ENCODE measurements at places on chromosomes 7 and 10. TPM values are rescaled to one million over a fixed set of nuclear protein-coding genes. Genes with fewer than 3 reads are reported as not detected.

The EPHB4 gene
- total RNA-seq: 2.7 TPM

DNA sequence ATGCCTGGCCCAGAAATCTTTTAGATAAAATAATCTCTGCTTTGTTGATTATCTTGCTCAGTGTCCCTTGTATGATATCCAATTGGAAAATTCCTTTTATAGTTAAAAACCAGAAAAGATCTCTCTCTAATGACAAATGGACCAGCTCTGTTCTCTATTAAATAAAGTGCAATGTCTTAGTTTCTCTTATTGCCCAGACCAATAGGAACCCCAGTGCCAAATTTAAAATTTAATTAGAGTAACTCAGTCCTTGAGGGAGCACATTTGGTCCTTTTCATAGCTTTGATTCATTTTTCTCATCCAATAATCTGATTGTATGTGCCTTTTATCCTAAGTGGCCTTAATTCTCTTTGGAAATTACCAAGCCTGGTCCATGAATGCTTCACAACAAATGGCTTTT lies 158.9 kb upstream of the FOXK1 start:
- no peak for DNase-seq

- no peak for DNase-seq
These were observed 594.2 kb downstream of the CALN1 start for GRCh38 chr7:71817916-71818315.

GRCh38 chr10:91880310-91880709 lies 29.0 kb downstream of the FGFBP3 start:
- no peak for DNase-seq

The ACTA2 gene
- 8.9 TPM for total RNA-seq

The CTAGE8 gene
- 2.0 TPM for total RNA-seq

DNA sequence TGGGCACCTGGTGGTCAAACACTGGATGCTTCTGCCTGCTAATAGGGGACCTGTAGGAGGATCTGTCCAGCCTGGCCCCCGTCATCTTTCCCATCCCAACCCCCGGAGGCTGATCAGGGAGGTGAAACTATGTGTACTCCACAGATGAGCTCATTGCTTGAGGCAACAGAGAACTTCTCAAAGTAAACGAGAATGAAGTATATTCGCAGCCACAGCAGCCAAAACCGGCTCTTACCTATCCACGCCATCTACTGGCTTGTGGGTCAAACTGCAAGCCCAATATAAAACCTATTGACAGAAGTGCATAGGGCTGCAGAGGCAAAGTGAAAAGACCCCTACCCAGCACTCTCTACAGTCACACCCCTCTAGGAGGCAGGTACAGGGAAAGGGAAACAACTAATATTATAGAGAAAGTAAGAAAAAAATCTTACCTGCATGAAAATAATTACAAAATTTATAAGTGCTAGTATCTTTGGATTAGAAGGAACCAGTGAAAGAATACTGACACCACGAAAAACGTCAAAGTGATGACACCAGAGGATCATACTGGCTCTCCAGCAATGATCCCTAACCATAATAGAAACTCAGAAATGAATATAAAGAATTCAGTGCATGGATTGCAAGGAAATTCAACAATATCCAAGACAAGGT lies 973.5 kb downstream of the ANKRD7 start:
- peak; percentile 64 for DNase-seq

- no peak for DNase-seq
These were observed 77.1 kb downstream of the BMPER start for GRCh38 chr7:33982425-33982786.

All from activated CD4-positive, alpha-beta T cell treated with anti-CD3 and anti-CD28 coated beads, Interleukin-2, amount 10 ng/mL, durations not matched to agents 24 days and 14 days (primary cell).